Bronchial smooth muscle cell (primary cell): ENCODE measurements at places on chromosomes 2 and 18. TPM values are rescaled to one million over a fixed set of nuclear protein-coding genes. Genes with fewer than 3 reads are reported as not detected.

The SLC39A10 gene
- total RNA-seq: 63.9 and 96.9 TPM in 2 replicates

The CFC1B gene
- total RNA-seq: not detected in 2 replicates

The FSHR gene
- under 0.01 TPM in 1 of 2 replicates, not detected in the other for total RNA-seq

The GPC1 gene
- total RNA-seq: 61.6 and 68.6 TPM in 2 replicates

The ARHGAP15 gene
- not detected in 2 replicates for total RNA-seq

The GLI2 gene
- total RNA-seq: 4.0 and 4.7 TPM in 2 replicates

The ZNG1B gene
- total RNA-seq: 59.7 and 95.2 TPM in 2 replicates

The IL1R2 gene
- total RNA-seq: 0.09 and 0.79 TPM in 2 replicates

The SULT1C3 gene
- total RNA-seq: not detected in 2 replicates

The RGPD3 gene
- under 0.01 TPM in 2 replicates for total RNA-seq

The PSMA8 gene
- total RNA-seq: not detected in 2 replicates

The CYRIA gene
- 1.7 and 3.3 TPM in 2 replicates for total RNA-seq

The ZSWIM2 gene
- not detected in 2 replicates for total RNA-seq

The GKN1 gene
- not detected in 2 replicates for total RNA-seq

The TMEM169 gene
- total RNA-seq: 0.16 and 0.26 TPM in 2 replicates

The KATNAL2 gene
- total RNA-seq: 3.8 and 9.5 TPM in 2 replicates

The CAVIN2 gene
- 9.7 and 25.4 TPM in 2 replicates for total RNA-seq

The DAW1 gene
- 0.16 TPM in 1 of 2 replicates, not detected in the other for total RNA-seq

The MIB1 gene
- 50.0 and 78.3 TPM in 2 replicates for total RNA-seq

The SULT1C2 gene
- under 0.01 and 1.1 TPM in 2 replicates for total RNA-seq

The HOXD13 gene
- not detected in 2 replicates for total RNA-seq

The DPYSL5 gene
- not detected in 2 replicates for total RNA-seq

The CROCC2 gene
- 0.26 and 0.63 TPM in 2 replicates for total RNA-seq

The COL6A3 gene
- 1,632 and 2,334 TPM in 2 replicates for total RNA-seq

The ESCO1 gene
- 5.8 and 10.9 TPM in 2 replicates for total RNA-seq

The CLHC1 gene
- 7.7 and 12.8 TPM in 2 replicates for total RNA-seq

The KCNF1 gene
- under 0.01 TPM in 1 of 2 replicates, not detected in the other for total RNA-seq

The ABCG5 gene
- total RNA-seq: not detected in 2 replicates

The RAB27B gene
- total RNA-seq: 0.52 and 38.5 TPM in 2 replicates

The LNPK gene
- total RNA-seq: 16.7 and 17.3 TPM in 2 replicates

The UNC80 gene
- not detected in 2 replicates for total RNA-seq

The RNF125 gene
- total RNA-seq: 1.0 and 2.5 TPM in 2 replicates

The KLHL30 gene
- 0.09 and 0.16 TPM in 2 replicates for total RNA-seq

The TPO gene
- total RNA-seq: not detected in 2 replicates

The NEU4 gene
- total RNA-seq: 0.16 and 0.17 TPM in 2 replicates

The TEKT4 gene
- not detected in 2 replicates for total RNA-seq

The TM4SF20 gene
- total RNA-seq: under 0.01 TPM in 1 of 2 replicates, not detected in the other

The MPHOSPH10 gene
- 12.8 and 17.0 TPM in 2 replicates for total RNA-seq

The CAPN13 gene
- not detected in 2 replicates for total RNA-seq

The FAM237A gene
- total RNA-seq: not detected in 2 replicates

The GYPC gene
- 93.3 and 148 TPM in 2 replicates for total RNA-seq

The ICOS gene
- not detected in 2 replicates for total RNA-seq

The NEU2 gene
- not detected in 2 replicates for total RNA-seq

The INSIG2 gene
- total RNA-seq: 4.1 and 6.5 TPM in 2 replicates
